ENCODE measurements at places on chromosomes 7 and 10. TPM values are rescaled to one million over a fixed set of nuclear protein-coding genes. Genes with fewer than 3 reads are reported as not detected.

- DNase-seq = no peak
Observed at GRCh38 chr10:14371581-14371980, 40.9 kb upstream of the FRMD4A start.

SPDYE6 gene
- not detected for total RNA-seq

CDK14 gene
- total RNA-seq = 7.4 TPM

FGL2 gene
- total RNA-seq = 8.4 TPM

Measured in adrenal gland (tissue), 19 donors.